CD8-positive, alpha-beta memory T cell (primary cell): ENCODE measurements at places on chromosomes 5 and 9. TPM values are rescaled to one million over a fixed set of nuclear protein-coding genes. Genes with fewer than 3 reads are reported as not detected.
A peak's percentile ranks its signal among the peaks of the same experiment; 100 is the strongest.

The NEUROG1 gene
- not detected for total RNA-seq

The EIF4EBP3 gene
- 11.9 TPM for total RNA-seq

The SPATA31E1 gene
- total RNA-seq: not detected

The ZNF483 gene
- 2.8 TPM for total RNA-seq

The CYSRT1 gene
- 0.66 TPM for total RNA-seq

The IFNA2 gene
- not detected for total RNA-seq

DNA sequence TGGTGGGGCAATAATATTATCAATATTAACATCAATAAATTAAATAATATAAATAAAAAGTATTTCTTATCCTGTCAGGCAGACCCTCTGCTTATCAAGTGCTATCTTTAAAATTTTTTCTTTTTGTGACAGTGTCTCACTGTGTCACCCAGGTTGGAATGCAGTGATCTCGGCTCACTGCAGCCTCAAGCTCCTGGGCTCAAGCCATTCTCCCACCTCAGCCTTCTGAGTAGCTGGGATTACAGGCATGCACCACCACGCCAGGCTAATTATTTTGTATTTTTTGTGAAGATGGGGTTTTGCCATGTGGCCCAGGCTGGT is 53.2 kb downstream of the NDST1 start:
- peaks cover 3% of the 10 kb centered on the region for H3K27me3 ChIP-seq
- H3K36me3 ChIP-seq: no peaks in the 10 kb centered on the region
- no peak for DNase-seq
- H3K4me3 ChIP-seq: no peak overlapping the region
- no peak overlapping the region for H3K27ac ChIP-seq

GRCh38 chr9:38214432-38214831 is 145.4 kb upstream of the SHB start:
- H3K27ac ChIP-seq: no peak overlapping the region
- no peaks in the 10 kb centered on the region for H3K4me1 ChIP-seq
- no peak for DNase-seq
- H3K27me3 ChIP-seq: no peaks in the 10 kb centered on the region
- H3K4me3 ChIP-seq: no peak overlapping the region

DNA sequence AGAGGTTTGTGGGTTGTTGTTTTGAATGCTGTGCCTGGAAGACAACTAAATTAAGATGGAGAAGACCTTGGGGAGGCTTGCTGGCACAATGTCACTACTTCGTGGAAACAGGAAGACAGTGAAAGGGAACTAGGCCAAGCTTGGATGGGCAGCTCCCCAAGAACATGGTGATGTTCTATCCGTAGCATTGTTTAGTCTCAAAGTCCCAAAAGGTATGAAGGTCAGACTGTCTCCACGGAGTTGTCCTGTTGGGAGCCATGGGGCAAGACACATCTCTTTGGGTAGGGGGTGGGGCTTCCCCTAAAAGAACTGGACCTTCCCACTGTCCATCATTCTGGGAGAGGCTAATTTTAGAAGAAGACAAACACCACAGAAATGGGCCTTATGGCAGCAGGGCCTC is 140.5 kb downstream of the ENTREP1 start:
- no peaks in the 10 kb centered on the region for H3K36me3 ChIP-seq
- H3K27me3 ChIP-seq: no peaks in the 10 kb centered on the region
- no peak overlapping the region for H3K27ac ChIP-seq
- H3K4me1 ChIP-seq: no peaks in the 10 kb centered on the region

- no peak for DNase-seq
- no peak overlapping the region for H3K4me3 ChIP-seq
- H3K4me1 ChIP-seq: no peaks in the 10 kb centered on the region
- H3K27me3 ChIP-seq: no peaks in the 10 kb centered on the region
- H3K27ac ChIP-seq: no peak overlapping the region
- H3K36me3 ChIP-seq: no peaks in the 10 kb centered on the region
Observed at GRCh38 chr5:73966451-73966850, 340.5 kb downstream of the ARHGEF28 start.

DNA sequence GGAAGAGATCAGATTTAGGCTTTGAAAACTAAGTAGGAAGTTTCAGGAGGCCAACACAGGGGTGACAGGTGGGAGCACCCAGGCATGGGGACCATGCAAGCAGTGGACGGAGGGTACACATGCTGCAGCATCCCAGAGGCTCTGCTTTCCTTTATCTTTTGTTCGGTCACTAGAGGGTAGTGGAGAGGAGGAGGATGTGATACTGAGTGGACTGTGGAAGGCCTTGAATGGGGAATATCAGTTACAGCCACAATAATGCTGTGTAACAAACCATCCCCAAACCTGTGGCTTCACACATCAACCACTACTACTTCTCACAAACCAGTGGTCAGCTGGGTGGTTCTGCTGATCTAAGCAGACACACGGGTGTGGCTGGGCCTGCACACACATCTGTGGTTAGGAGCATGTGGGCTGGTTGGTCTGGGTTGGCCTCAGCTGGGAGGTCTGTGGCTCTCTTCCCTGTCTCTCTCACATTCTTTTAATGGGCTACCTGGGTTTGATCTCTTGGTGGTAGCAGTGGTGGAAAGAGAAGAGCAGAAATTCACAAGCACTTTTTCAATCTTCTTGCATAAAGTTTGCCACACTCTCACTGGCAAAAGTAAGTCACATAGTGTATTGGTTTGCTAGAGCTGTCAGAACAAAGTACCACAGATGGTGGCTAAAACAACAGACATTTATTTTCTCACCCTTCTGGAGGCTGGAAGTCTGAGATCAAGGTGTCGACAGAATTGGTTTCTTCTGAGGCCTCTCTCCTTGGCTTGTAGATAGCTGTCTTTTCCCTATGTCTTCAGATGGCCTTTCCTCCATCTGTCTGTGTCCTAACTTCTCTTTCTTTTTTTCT is 238.7 kb downstream of the AGTPBP1 start:
- no peak overlapping the region for H3K27ac ChIP-seq
- no peaks in the 10 kb centered on the region for H3K4me1 ChIP-seq

- H3K27me3 ChIP-seq: no peaks in the 10 kb centered on the region
- H3K4me1 ChIP-seq: peaks cover 3% of the 10 kb centered on the region
- DNase-seq: peak; percentile 29
- no peak overlapping the region for H3K4me3 ChIP-seq
- H3K36me3 ChIP-seq: no peaks in the 10 kb centered on the region
Observed at GRCh38 chr5:103224118-103224893, 34.3 kb upstream of the MACIR start.

GRCh38 chr9:2340046-2340760 is 281.4 kb upstream of the VLDLR start:
- no peak overlapping the region for H3K4me3 ChIP-seq
- H3K4me1 ChIP-seq: no peaks in the 10 kb centered on the region
- H3K27me3 ChIP-seq: no peaks in the 10 kb centered on the region
- no peak for DNase-seq
- H3K27ac ChIP-seq: no peak overlapping the region

DNA sequence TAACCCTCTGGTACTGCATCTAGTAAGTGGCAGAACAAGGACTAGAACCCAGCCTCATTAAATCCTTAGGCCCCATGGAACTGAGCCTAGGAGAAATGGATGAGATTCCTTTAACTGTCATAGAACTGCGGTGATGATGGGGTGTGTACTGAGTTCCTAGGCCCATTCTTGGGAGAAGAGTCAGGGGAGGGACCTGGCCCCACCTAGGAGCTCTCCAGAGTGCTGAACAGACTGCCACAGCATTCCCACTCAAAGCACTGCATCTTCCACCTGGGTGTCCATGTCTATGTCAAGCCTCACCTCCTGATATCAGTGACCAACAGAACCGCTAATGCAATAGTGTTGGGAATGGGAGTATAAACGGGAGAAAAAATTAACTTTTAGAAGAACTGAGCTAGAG is 36.6 kb downstream of the TTLL11 start:
- H3K27me3 ChIP-seq: no peaks in the 10 kb centered on the region
- H3K36me3 ChIP-seq: no peaks in the 10 kb centered on the region
- no peaks in the 10 kb centered on the region for H3K4me1 ChIP-seq
- H3K27ac ChIP-seq: no peak overlapping the region
- no peak for DNase-seq

GRCh38 chr5:34854459-34855174 is 15.7 kb downstream of the TTC23L start:
- H3K36me3 ChIP-seq: no peaks in the 10 kb centered on the region
- H3K27ac ChIP-seq: no peak overlapping the region
- no peak for DNase-seq

GRCh38 chr9:89471390-89471789 is 26.5 kb downstream of the SEMA4D start:
- H3K36me3 ChIP-seq: peaks cover 9% of the 10 kb centered on the region
- no peaks in the 10 kb centered on the region for H3K27me3 ChIP-seq
- peaks cover 95% of the 10 kb centered on the region for H3K4me1 ChIP-seq

GRCh38 chr9:36214571-36214970 is 23.9 kb downstream of the CLTA start:
- DNase-seq: no peak
- peaks cover 25% of the 10 kb centered on the region for H3K36me3 ChIP-seq
- H3K4me3 ChIP-seq: no peak overlapping the region
- H3K27ac ChIP-seq: no peak overlapping the region
- peaks cover 22% of the 10 kb centered on the region for H3K4me1 ChIP-seq
- H3K27me3 ChIP-seq: no peaks in the 10 kb centered on the region

GRCh38 chr5:43312699-43313034 is 545 bp downstream of the HMGCS1 start:
- DNase-seq: no peak
- peak overlapping the region; percentile 77 for H3K4me3 ChIP-seq
- H3K4me1 ChIP-seq: peaks cover 36% of the 10 kb centered on the region
- no peaks in the 10 kb centered on the region for H3K27me3 ChIP-seq

DNA sequence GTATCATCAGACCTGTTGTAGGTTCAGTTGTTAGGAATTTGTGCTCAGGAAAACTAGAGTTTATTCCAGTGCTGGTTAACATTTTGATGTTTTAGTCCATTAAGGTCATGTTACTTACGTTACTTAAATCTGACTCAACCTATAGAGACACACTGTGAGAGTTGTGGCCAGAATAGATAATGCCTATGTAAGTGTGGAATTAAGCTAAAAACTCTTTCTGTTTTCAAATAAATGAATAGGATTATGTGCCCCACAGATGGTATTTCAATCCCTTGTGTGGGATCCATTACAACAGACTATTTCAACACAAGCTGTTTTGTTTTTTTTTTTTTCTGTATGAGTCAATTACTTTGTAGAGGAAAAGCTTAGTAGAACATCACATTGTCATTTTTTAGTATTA is 68.1 kb downstream of the MEGF10 start:
- no peak overlapping the region for H3K4me3 ChIP-seq
- DNase-seq: no peak
- H3K36me3 ChIP-seq: no peaks in the 10 kb centered on the region
- no peaks in the 10 kb centered on the region for H3K27me3 ChIP-seq

- DNase-seq: no peak
- H3K36me3 ChIP-seq: no peaks in the 10 kb centered on the region
- H3K4me3 ChIP-seq: no peak overlapping the region
- no peaks in the 10 kb centered on the region for H3K27me3 ChIP-seq
- no peak overlapping the region for H3K27ac ChIP-seq
Observed at GRCh38 chr5:81154725-81155124, 78.4 kb upstream of the CKMT2 start.

DNA sequence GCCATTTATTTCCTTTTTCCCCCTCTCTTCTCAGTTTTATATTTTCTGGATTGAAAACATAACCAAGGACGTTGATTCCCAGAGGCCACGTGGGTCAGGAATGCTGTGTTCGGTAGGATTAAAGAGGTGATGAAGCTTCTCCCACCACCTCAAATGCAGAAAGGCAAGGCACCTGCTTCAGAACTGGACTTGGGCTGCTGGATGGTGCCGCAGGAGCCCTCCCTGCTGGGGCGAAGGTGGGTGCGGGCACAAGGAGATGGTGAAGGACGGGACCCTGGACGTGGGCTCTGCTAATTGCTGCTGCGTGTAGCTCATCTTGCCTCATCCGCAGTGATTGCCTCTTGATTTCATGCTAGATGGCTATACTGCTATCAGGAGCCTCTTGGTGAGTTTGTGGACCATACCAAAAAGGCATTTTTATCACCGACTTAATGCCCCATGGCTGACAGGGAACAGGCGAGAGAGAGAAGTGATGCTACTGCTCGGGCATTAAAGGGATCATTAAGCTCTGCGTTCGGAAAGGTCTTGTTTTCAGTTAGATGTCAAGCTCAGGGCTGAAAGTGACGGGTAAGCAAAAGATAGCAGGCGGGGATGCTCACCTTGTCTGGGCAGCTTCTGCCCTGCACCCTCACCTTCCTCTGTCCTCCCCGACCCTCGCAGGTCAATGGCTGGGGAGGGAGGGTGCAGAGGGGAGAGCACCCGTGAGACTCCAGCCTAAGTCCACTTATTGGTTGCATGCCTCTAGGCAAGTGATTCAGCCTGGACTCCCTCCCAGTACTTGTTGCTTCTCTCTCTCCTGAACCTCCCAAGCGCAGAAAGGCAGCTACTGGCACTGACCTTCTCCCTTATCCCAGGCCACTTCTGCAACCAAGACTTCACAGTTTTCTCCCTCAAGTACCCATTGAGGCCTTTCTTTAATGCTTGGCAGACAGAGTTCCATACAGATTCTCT is 71.6 kb upstream of the FSTL4 start:
- DNase-seq: no peak
- H3K36me3 ChIP-seq: no peaks in the 10 kb centered on the region
- H3K27me3 ChIP-seq: no peaks in the 10 kb centered on the region
- H3K4me1 ChIP-seq: no peaks in the 10 kb centered on the region
- no peak overlapping the region for H3K27ac ChIP-seq

GRCh38 chr9:30522486-30522885 is 1862.0 kb upstream of the ACO1 start:
- no peak overlapping the region for H3K27ac ChIP-seq
- H3K27me3 ChIP-seq: no peaks in the 10 kb centered on the region
- DNase-seq: no peak
- H3K36me3 ChIP-seq: no peaks in the 10 kb centered on the region

- H3K4me3 ChIP-seq: no peak overlapping the region
- no peaks in the 10 kb centered on the region for H3K27me3 ChIP-seq
- H3K4me1 ChIP-seq: no peaks in the 10 kb centered on the region
Observed at GRCh38 chr5:10673017-10673389, 88.0 kb downstream of the DAP start.

DNA sequence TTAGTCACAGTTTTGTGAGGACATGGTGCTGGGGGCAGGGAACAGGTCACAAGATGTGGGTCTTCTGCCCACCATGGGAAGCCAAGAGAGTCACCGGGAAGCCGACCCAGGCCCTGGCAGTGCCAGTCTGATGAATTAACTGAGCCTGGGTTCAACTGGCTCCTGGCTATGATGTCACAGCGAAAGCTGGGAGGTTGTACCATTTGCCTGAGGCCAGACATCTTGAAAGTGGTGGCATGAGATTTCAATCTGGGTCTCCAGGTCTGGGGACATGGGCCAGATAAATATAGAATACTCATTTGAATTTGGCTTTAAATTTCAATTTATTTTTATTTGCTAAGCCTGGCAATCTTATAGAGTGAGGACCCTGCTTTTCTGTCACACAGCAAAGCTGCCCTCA is 280.9 kb downstream of the NSG2 start:
- H3K4me1 ChIP-seq: no peaks in the 10 kb centered on the region
- H3K36me3 ChIP-seq: no peaks in the 10 kb centered on the region
- no peak overlapping the region for H3K4me3 ChIP-seq
- no peaks in the 10 kb centered on the region for H3K27me3 ChIP-seq

- DNase-seq: no peak
- no peaks in the 10 kb centered on the region for H3K4me1 ChIP-seq
- no peaks in the 10 kb centered on the region for H3K36me3 ChIP-seq
- H3K4me3 ChIP-seq: no peak overlapping the region
- H3K27me3 ChIP-seq: no peaks in the 10 kb centered on the region
- H3K27ac ChIP-seq: no peak overlapping the region
Observed at GRCh38 chr9:3810231-3810630, 284.4 kb upstream of the RFX3 start.
